ENCODE measurements at places on chromosomes 12 and 14. TPM values are rescaled to one million over a fixed set of nuclear protein-coding genes. Genes with fewer than 3 reads are reported as not detected.

PIWIL1 gene
- total RNA-seq, result not detected

TMEM229B gene
- 4.5 TPM for total RNA-seq

EPS8 gene
- 165 TPM for total RNA-seq

POTEG gene
- total RNA-seq, result not detected

ANKRD33 gene
- under 0.01 TPM for total RNA-seq

LRP1 gene
- 326 TPM for total RNA-seq

INSM2 gene
- total RNA-seq, result not detected

IRAK3 gene
- total RNA-seq, result 3.5 TPM

ASIC1 gene
- total RNA-seq, result 0.85 TPM

AICDA gene
- total RNA-seq, result not detected

EPYC gene
- total RNA-seq, result not detected

Data from regular cardiac myocyte (primary cell).